Stimulated activated CD4-positive, alpha-beta T cell treated with anti-CD3 and anti-CD28 coated beads, Interleukin-15, amount 100 ng/mL, for 24 hours (primary cell): ENCODE measurements at places on chromosomes 7 and 10.

DNA sequence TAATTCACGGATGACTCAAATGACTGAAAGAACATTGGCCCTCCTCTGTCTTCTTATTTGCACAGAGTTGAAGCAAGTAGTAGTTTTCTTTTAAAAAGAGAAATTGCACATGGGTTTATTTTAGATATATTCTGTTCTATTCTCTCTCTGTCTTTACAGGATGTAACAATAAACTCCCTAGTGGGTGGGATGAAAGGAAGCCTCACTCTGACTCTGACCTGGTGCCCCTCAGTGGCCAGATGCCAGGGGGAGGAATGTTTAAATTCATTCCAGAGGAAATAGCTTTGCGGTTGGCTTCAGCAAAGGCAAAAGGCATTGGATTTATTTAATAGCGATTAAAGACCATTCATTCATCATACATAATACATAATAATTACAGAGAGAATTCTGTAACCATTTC, 156.4 kb upstream of the MTPN start:
- DNase-seq: no peak

DNA sequence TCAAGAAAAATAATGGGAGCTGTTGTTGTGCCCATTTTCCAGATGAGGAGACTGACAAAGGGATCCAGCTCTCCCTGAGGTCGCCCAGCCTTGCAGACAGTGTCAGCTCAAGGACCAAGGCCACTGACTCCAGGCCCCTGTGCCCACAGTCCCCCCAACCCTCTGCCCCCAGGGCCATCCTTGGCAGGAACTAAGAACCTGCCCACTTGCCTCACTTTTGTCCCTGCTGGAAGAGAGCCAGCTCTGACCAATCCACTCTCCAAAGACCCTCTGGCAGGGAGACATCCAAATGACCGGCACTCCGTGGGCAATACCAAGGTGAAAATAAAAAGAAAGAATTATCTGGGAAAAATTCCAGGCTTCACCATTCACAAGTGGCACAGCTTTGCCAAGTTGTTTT, 101.3 kb downstream of the TCERG1L start:
- no peak for DNase-seq

GRCh38 chr10:46226900-46227558, 59.8 kb upstream of the ANTXRL start:
- no peak for DNase-seq

DNA sequence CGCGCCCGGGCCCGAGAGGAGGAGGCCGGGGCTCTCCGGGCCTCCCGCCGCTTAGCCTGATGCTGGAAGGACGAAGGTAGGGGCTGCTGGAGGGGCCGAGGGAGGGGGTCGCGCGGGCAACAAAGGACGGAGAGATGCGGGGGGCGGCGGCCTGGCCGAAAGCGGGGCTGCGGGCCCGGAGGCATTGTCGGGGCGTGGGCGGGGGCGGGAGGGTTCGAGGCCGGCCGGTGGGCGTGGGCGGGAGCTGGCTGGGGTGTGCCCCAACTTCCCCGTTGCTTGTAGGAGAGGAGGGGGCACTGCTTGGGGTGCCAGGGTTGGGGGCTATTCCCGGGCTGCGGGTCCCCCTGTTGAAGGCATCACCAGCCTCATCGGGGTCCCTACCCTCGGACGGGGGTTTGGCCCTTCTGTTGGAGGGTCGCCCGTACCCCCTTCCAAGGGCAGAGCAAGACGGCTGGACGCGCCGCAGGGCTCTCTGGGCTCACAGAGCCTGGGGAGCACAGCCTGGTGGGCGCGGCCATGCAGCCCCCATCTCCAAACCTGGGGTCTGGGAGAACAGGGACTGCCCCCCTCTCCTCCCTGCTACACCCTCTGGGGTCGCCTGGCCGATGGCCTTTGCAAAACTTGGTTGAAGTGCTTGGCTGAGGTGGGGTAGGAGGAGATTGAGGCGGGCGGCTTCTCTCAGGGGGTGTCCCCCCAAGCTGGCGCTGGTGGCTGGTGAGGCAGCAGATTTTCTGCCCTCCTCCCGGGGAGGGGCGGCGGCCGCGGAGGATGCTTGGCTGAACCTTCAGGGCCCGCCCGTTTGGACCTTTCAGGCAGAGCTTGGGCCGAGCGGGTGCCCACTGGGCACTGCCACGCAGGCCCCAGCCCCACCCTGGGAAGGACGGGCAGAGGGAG, 699 bp downstream of the CLIP2 start:
- DNase-seq: no peak

DNA sequence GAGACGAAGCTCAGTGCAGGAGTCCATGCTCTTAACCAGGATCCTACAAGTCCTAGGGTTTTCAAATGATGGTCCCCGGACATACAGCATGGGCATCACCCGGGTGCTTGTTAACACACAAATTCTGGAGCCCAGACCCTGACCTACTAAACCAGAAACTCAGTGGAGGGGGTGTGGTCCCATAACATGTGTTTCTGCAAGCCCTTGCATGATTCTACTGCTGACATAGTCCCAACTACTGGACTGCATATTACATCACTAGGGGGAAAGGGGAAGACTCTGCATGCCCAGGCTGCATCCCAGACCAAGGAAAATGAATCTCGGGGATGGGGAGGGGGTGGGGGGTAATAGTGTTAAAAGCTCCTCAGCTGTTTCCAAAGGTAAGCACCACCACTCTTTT, 40.3 kb downstream of the GRB10 start:
- no peak for DNase-seq

DNA sequence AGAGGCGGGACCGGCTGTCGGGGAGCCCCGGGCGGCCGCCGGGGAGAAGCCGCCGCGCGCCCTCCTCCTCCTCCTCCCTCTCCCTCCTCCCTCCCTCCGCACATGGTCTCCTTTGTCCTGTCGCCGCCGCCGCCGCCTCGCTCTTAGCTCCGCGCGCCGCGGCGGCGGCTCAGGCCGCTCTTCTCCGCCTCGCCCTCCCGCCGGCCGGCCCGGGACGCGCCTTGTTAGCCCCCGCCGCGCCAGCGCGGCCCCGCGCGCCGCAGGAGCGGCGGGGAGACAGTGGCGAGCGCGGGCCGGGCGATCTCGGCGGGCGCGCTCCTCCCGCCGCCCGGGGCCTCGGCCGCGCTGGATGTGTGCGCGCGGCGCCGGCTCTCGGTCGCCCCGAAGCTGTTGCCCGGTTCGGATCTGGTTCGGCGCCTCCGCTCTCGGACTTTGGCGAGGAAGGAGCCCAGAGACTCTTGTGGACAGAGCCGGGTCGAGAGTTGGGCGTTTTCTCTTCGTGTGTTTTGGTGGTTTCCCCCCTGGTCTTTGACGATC, 437.4 kb upstream of the GALNT17 start:
- DNase-seq: peak; percentile 26

DNA sequence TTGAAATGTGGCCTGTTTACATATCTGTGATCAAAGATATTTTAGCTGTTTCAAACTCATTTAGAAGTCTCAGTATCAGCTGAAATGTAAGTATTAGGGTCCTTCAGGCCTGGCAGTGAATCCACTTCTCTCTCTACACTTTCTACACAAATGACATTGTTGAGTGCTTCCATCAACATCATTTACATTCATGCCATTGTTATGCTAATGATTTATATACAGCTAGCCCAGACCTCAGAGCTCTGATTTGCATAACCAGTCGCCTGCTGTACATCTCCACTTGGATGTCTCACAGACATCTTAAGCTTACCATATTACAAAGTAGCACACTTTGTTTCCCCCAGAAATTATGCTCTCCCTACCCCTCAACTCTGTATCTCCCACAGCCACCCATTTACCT, 71.6 kb downstream of the GSDME start:
- DNase-seq: no peak

DNA sequence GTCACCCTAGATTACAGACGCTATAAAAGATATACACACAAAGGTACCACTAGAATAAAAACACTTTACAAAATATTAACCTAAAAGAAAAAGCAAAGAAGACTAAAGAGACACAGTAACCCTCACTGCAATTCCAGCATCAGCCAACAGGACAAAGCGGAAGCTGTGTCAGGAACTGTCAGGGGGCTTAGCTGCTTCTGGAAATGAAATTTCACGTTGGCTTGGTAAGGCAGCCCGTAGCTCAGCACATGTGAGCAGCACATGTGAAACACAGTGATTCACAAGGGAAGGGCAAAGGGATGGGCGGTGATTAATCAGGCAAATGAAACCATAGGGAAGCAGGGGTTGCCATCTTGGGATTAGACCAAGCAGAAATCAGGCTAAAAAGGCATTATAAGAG, 195.4 kb downstream of the MGMT start:
- DNase-seq: no peak

DNA sequence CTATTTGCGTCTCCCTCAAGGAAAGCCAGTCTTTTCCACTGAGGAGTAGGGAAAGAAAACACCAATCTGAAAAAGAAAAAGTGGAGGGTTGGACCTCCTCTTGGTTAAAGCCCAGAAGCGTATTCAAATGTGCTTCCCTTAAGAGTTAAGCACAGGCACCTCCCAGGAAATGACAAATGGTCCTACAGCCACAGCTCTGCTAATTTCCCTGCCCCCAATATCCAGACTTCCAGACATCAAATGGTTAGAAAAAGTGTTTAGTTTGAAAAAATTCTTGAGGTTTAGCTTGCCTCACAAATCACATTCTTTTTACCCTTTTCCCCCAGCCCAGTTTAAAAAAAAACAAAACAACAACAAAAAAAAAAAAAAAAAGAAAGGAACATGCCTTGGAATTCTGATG, 19.0 kb upstream of the COL1A2 start:
- DNase-seq: no peak

DNA sequence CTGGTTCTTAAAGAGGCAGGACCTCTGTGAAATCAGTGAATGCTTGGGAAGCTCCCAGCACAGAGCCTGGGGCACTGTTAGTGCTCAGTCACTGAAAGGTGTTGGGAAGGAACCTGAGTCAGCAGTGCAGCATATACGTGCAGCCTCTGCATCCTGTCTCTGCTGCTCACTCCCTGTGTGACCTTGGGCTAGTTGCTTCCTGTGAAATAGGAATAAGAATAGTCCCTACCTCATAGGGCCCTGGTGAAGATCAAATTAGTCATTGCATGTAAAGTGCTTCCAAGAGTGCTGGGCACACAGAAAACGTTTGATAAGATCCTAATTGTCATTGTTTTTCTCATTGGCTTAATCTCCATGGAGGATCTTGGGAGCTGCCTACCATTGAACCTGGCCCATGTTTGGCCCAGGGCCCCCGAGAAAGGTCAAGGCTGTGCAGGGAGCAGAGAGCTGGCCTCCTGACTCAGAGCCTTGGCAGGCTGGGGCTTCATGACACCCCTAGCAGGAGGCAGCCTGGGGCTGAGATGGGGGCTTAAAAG, 73.3 kb upstream of the COL13A1 start:
- DNase-seq: no peak

DNA sequence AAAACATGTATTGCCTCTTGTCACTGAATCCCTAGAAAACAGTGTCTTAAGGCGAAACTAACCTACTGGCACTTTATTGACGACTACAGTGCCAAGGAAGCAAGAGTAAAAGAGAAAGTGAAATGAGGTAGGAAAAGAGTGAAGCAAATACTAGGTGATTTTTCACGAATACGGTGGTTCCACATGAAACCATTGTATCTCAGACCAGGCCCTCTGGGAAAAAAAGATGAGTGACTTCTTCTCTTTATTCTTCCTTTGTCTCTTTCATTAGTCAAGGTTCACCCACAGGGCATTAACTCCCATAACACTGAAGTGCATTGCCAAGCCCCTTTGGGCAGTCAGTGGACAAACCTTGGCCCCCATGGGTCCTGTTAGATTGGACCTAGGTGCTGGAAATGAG, 16.2 kb upstream of the MACC1 start:
- DNase-seq: no peak

DNA sequence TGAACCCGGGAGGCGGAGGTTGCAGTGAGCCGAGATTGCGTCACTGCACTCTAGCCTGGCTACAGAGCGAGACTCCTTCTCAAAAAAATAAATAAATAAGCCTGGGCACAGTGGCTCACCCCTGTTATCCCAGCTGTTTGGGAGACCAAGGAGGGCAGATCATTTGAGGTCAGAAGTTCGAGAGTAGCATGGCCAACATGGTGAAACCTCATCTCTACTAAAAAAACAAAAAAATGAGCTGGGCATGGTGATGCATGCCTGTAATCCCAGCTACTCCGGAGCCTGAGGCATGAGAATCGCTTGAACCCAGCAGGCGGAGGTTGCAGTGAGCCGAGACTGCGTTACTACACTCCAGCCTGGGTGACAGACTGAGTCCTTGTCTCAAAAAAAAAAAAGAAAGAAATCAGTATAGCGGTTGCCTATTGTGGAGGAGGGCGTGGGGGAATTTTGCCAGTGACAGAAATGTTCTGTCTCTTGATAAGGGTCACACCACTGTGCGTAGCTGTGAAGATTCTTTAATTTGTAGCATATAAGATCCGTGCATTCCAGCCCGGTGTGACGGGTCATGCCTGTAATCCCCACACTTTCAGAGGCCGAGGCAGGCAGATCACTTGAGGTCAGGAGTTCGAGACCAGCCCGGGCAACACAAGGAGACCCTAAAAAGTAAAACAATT, 17.9 kb upstream of the EIF3B start:
- no peak for DNase-seq

DNA sequence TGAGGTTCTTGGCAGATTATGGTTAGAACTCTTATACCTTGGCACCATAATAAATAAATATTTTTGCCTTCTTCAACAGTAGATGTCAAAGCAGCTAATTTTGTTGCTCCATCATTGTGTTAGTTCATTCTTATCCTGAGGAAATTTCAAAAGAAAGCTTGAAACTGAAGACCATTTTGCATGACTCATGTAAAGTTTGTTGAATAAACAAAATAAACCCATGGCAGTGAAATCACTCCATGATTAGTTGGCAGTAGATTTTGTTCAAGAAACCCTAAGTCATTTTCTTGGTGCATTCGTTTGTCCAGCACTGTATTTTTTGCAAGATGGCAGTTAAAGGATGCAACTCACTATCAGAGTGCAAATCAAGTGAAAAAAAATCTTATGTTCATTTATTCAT, 91.6 kb downstream of the HECW1 start:
- DNase-seq: no peak

GRCh38 chr10:78283069-78283682, 249.5 kb downstream of the RPS24 start:
- DNase-seq: no peak

DNA sequence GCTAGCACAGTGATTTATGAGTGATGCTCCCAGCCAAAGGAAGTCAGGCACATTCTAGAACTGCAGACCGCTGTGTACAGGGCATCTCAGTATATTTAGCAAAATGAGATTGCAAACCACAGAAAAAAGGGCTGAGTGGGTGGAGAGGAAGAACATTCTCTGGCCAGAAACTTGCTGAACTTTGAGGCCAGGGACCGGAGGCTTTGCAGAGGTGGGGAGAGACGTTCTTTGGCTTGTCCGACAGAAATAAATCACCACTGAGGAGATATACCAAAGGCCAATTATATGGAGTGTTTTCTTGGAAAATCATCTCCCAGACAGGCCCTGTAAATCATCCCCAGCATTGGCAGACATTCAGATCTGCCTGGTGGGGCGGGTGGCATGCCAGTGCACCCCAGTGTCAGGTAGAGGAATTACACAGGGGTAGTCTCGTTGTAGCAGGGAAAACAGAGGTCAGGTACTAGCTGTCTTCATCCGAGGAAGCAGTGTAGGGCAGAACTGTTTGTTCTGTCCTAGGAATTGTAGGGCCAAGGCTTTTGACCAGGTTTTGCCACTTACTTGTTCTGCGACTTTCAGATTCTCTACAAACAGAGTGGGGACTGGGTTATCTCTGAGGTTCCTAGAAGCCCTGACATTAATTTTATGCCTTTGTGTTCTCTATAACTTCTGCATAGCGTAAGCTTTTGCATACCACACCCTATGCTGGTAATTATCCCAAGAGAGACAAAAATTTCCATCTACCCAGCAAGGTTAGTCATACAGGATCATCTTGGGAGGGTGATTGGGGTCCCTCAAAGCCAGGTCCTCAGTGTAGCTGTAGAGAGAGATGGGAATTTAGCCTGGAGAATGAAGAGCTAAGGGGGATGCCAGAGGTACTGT, 655.6 kb downstream of the LRMDA start:
- DNase-seq: peak; percentile 4
